ENCODE measurements at places on chromosomes 3 and 15. TPM values are rescaled to one million over a fixed set of nuclear protein-coding genes. Genes with fewer than 3 reads are reported as not detected.

PARP15 gene
- polyA plus RNA-seq: 1.1 TPM

TRH gene
- polyA plus RNA-seq: not detected

RPS17 gene
- 1,611 TPM for polyA plus RNA-seq

SLC7A14 gene
- not detected for polyA plus RNA-seq

CLEC3B gene
- polyA plus RNA-seq: 205 TPM

SLC51B gene
- 0.08 TPM for polyA plus RNA-seq

CHRNA3 gene
- not detected for polyA plus RNA-seq

MRPL47 gene
- 123 TPM for polyA plus RNA-seq

Data from heart left ventricle (tissue), 16 donors.